Stimulated activated CD4-positive, alpha-beta T cell treated with anti-CD3 and anti-CD28 coated beads, Interleukin-4, amount 100 ng/mL, for 48 hours (primary cell): ENCODE measurements at places on chromosomes 5 and 9.

DNA sequence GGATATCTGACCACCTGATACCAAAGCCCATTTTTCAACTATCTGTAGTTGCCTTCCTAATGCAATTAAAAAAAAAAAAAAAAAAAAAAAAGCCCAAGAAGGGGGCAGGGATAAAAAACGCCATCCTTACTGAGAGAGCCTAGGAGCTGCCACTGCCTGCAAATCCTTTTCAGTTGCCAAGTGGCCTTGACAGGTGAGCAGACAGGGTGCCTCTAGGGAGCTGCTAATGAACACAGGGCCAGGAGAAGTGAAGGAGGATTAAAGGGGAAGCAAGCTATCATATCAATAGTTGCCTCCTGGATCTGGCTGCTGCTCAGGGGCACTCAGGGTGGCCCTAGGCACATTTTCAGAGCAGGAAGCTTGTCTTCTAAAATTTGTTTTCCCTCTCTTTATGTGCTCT is 547.4 kb downstream of the TLE1 start:
- no peak for DNase-seq

GRCh38 chr9:19965336-19965735 is 176.5 kb upstream of the SLC24A2 start:
- DNase-seq: no peak

- no peak for DNase-seq
These were observed 191.6 kb downstream of the PCSK5 start for GRCh38 chr9:76082057-76082456.

DNA sequence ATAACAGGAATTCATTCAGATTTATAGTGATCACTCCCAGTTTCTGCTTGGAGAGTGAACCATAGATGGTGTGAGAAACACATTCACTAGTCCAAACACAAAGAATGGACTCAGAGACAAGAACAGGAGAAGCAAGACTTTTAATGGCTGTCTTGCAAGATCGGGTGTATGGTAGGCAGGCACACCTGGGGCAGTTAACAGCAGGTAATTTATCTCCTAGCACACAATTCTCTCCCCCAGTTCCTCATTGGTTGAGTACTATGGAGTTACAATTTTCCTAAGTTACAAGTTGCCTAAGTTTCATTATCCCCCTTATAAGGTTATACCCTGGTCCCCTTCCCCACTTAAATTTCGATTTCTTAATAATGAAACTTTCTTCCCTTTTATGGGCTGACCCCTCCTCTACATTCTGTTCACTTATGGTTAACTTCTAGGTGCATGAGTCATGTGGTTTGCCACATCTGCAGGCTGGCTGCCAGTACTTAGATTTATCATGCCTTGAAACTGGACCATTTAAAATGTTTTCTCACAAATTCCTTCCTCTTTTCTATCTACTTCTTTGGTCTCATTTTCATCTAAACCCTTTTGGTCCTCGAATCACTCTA is 623.3 kb downstream of the HINT1 start:
- DNase-seq: no peak

DNA sequence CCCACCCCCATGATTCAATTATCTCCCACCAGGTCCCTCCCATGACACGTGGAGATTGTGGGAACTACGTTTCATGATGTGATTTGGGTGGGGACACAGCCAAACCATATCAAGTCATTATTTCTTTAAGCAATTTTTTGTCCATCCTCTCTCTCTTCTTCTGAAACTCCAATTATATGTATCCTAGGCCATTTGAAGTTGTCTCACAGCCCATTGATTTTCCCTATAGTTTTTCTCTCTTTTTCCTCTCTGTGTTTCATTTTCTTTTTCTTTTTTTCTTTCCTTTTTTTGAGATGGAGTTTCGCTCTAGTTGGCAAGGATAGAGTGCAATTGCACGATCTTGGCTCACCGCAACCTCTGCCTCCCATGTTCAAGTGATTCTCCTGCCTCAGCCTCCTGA is 101.9 kb upstream of the CXCL14 start:
- no peak for DNase-seq
